ENCODE measurements at places on chromosomes 2 and 18.

DNA sequence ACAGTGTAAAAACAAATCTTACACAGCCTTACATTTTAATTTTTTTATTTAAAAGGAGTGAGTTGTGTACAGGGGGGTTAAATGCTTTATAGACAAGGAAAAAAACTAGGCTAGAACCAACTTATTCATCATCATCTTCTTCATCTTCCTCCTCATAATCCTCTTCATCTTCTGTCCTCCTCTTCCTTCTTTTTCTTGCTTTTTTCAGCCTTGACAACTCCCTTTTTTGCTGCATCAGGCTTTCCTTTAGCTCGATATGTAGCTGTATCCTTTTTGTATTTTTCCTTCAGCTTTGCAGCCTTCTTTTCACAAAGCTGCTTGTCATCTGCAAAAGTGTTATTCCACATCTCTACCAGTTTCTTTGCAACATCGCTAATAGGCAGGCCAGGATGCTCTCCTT, 113.6 kb upstream of the SP5 start:
- DNase-seq = no peak

DNA sequence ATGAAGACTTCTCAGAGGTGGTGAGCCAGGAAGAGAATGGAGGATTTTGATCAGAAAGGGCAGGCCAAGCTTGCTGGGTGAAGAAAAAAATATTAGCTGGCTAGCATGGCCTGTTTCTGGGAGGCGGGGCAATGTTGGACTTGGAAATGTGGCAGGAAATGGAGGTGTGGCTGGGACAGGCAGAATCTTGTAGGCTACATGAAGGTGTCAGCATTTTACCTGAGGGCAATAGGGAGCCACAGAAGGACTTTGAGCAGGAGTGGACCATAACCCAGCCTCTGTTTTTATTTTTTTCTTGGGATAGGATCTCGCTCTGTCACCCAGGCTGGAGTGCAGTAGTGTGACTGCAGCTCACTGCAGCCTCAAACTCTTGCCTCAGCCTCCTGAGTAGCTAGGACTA, 31.7 kb downstream of the EMX1 start:
- DNase-seq = no peak

- DNase-seq = peak; percentile 75
Measured at GRCh38 chr2:71891719-71892422, 255.8 kb downstream of the CYP26B1 start.

GRCh38 chr2:55109219-55109891, 59.1 kb upstream of the RTN4 start:
- no peak for DNase-seq

DNA sequence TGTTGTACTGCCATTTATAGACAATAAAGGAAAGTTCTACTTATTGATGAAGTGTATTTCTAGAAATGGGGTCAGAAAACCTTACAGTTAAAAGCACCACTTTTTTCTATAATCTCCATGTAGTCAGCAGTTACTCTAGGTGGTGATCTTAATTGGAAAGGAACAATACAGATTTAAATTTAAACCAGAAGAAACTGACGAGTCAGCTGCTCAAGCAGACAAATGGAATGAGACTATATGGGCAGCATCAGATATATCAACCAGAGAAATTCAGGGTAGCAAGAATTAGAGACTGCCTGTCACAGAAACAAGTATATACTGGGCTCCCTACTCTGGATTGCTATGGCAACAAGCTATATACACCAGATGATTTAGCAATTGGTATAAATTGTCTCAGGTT, 99.6 kb upstream of the SCG2 start:
- no peak for DNase-seq

DNA sequence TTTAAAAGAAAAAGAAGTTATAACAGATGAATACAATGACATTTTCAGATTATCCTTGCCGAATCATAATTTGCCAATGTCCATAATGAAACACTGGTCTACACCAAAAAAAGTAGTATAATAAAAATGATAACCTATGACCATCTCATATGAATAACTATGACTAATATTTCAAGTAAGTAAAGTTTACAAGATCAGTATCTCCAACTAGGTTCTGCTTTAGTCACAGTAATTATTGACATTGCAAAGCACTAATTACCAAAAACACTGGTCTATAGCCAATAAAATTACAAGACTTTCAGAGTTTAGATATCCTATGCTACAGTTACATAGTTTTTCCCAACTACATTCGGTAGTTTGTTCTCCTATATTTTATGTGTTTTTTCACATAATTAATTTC, 136.7 kb downstream of the MEMO1 start:
- no peak for DNase-seq

GRCh38 chr2:224442071-224442967, 40.4 kb upstream of the FAM124B start:
- DNase-seq = peak; percentile 71

- no peak for DNase-seq
Measured at GRCh38 chr2:173760553-173760952, 204.6 kb downstream of the SP3 start.

DNA sequence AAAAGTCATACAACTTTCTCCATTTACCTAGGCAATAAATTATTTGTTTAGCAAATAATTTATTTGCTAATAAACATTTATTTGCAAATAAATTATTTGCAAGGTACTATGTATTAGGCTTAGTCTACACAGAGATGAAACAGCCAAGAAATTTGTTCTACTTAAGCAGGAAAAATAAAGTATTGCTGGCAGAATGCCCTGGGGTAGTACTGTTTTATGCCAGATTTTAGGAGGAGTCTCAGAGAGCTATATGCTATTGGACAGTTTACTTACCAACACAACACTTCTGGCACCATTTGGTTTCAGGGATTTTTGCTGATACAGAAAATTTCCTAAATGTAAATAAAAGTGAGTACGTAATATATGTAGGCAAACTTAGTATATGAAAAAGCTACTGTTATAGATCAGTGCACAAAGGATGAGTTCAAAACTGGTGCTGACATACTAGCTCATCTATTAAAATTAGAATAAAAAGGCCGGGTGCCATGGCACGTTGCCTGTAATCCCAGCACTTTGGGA, 23.2 kb upstream of the CDKL4 start:
- DNase-seq = no peak

- DNase-seq = no peak
Measured at GRCh38 chr2:31372097-31372496, 42.4 kb downstream of the XDH start.

- peak; percentile 70 for DNase-seq
Measured at GRCh38 chr2:25606892-25607291, 66.5 kb downstream of the DTNB start.

- DNase-seq = no peak
Measured at GRCh38 chr2:43419876-43420275, 176.0 kb downstream of the THADA start.

GRCh38 chr2:219406861-219407230, 11.3 kb upstream of the DES start:
- no peak for DNase-seq

DNA sequence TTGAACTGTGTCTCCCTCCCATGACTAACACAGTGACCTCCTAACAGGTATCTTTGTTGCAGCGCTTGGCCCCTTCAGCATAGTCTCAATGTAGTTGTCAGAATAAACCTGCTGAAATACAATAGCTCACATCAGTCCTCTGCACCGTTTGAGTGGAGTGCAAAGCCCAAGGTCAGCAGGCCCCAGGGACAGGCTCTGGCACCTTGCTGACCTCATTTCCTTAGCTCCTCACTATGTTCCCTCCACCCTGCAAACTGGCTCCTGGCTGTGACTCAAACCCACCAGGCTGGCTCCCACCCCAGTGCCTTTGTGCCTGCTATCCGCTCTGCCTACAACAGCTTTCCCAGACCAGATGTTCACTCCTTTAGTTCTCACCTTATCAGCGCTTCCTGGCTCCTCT, 146.7 kb downstream of the LRATD1 start:
- no peak for DNase-seq

- no peak for DNase-seq
Measured at GRCh38 chr2:162676515-162676914, 162.1 kb downstream of the KCNH7 start.

DNA sequence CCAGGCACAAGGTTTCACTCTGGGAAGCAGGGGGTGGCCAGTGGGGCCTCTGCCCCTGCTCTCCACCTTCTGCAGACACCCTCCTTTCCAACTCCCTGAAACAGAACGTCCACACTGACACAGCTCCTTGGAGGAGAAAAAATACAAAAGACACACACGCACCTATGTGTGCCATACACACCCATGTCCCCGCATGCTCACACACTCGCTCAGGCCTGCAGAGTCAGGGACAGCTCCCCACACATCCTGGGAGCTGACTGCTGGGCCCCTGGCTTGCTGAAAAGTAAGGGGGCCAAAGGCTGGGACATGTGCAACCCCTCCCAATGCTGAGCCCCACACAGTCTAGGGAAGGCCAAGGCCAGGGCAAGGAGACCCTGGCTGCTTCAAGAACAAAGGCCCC, 200.5 kb downstream of the TNS1 start:
- no peak for DNase-seq

GRCh38 chr2:141618457-141618856, 512.4 kb downstream of the LRP1B start:
- no peak for DNase-seq

- no peak for DNase-seq
Measured at GRCh38 chr2:23655934-23656596, 270.9 kb downstream of the ATAD2B start.

DNA sequence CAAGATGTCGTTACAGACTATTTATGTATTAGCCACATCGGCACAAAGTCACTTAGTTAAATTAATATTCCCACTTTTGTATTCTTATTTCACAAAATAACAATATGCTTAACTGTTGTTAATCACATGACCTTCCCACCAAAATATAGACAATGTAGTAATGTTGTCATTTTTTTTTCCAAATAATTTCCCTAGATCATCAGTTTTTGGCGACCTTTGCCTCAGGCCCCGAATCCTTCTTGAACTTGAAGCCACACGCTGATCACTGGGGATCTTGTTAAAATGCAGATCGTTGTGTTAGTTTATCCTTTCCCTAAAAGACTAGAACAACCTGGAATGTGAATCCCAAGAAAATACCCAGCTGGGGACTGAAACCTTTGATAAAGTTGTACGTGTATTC, 497.6 kb downstream of the SUCLG1 start:
- DNase-seq = no peak

- DNase-seq = peak; percentile 47
Measured at GRCh38 chr2:71190656-71191569, 36.0 kb downstream of the PAIP2B start.

DNA sequence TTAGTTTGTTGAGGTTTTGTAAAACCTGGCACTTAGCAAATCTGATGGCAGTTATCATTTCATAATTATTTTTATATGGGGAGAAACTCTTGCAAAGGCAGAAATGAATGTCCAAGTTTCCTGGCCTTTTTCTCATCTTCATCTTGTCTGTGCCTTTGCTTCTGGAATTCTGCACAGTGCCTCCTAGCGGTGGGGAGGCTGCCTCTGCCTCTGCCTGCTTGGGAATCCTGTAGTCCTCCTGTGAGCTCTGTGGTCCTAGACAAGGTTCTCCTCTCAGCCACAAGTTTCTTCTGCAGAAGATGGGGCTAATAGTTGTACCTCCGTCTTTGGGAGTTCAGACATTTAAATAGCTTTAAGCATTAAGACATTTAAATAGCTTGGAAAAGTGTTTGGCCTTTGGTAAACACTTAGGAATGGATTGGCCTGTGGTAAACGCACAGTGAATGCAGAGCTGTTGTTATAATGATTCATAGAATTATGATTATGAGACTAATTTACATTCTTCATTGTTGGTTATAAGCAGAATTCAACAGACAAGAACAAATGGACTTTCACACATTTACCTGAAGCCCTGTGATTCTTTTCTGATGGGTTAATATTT, 101.2 kb downstream of the ZNF236 start:
- DNase-seq = peak; percentile 5

- no peak for DNase-seq
Measured at GRCh38 chr2:169771612-169772011, 27.1 kb upstream of the SSB start.

DNA sequence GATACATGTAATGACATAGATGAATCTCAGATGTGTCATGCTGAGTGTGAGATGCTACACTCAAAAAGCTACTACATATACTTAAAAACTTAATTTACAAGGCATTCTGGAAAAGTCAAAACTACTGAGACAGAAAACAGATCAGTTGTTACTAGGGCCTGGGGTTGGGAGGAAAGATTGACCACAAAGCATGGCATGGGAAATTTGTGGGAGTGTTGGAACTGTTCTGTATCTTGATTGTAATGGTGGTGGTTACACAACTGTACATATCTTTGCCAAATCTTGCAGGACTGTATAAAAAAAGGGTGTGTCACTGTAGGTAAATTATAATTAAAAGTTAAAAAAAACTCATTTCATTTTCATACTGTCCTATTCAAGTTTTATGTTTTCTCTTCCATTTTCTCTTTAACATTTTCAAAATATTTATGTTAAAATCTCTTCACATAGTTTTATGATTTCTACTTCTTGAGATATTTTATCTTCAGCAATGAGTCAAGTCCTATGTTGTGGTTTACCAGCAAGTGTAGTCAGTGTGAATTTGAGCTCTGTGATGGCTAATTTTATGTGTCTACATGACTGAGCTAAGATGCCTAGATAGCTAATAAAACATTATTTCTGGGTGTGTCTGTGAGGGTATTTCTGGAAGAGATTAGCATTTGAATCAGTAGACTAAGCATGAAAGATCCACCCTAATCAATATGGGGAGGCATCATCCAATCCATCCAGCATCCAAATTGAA, 58.6 kb upstream of the VRK2 start:
- peak; percentile 16 for DNase-seq

DNA sequence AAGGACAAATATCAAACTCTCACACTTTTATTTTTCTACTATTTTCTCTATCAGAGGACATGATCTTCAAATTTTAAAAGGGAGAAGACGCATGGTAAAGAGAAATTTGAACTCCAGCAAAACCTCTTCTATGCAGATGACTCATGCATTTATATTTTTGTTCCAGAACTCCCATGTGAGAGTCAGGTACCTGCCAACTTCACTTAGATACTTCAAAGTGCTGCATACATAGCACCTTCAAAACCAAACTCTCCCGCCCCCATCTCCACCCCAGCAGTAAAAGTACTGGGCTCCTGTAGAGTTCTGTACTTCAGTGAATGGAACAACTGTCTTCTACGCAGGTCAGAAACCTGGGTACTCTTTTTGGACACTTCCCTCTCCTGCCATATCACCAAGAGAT, 398.3 kb downstream of the TGIF1 start:
- DNase-seq = no peak

DNA sequence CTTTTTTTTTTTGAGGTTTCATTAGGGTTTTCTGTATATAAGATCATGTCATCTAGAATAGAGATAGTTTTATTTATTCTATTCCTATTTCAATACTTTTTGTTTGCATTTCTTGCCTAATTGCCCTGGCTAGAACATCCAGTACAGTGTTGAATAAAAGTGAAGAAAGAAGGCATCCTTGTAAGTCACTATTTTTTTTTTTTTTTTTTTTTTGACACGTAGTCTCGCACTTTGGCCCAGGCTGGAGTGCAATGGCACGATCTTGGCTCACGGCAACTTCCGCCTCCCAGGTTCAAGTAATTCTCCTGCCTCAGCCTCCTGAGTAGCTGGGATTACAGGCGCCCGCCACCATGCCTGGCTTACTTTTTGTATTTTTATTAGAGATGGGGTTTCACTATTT, 27.8 kb upstream of the RANBP2 start:
- no peak for DNase-seq

DNA sequence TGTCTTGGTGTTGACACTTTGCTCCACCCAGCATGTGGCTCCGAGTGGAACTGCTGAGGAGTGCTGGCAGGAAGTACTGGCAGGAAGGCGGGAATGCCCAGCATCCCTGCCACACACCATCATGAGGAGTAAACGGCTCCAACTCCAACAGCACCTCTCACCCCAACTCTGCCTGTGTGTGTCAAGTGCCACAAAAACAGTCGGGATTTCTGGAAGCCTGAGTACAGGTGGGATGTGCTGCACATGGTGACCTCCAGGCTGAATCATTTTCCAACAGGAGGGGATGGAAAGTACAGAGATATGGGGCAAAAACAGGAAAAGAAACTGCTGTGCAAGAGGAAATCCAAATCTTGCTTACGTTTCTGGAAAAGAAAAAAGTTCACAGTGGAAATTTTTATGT, 53.6 kb downstream of the PARD6G start:
- no peak for DNase-seq
